Fibroblast of gingiva (primary cell): ENCODE measurements at places on chromosomes 4 and X.

DNA sequence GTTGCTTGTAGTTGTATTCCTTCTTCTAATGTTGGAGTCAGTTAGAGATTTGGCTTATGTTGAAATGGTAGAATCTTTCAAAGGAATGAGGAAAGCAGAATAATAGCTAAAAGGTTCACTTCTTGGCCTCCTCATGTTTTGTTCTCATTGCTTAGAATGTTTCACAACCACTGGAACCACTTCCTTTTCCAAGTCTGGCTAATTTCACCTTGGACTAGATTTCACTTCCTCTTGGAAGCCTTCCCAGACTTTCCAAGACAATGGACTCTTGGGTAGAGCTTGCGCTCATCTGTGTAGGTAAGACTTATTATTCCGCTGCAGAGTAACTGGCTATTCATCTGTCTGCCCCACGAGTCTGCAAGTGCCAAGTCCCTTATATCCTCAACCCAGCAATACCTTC, 8.3 kb downstream of the SPATA18 start:
- peak; percentile 78 for DNase-seq

DNA sequence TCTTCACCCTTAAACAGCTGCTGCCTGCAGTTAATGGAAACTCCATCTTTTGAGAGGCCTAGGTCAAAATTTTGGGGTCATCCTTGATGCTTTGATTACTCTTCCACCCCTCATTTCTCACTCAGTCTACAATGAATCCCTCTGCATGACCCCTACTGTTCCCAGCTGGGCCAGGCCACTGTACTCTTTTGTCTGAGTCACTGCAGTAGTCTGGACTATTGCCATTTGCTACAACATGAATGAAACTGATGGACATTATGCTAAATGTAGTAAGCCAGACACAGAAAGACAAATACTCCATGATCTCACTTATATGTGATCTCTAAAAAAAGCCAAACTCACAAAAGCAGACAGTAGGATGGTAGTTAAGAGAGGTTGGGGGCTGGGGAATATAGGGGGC, 28.3 kb downstream of the STK32B start:
- no peak for DNase-seq

- no peak for DNase-seq
These were observed 130.4 kb upstream of the CPEB2 start for GRCh38 chr4:14871676-14872430.

GRCh38 chr4:3426465-3427133, 15.2 kb upstream of the HGFAC start:
- no peak for DNase-seq

DNA sequence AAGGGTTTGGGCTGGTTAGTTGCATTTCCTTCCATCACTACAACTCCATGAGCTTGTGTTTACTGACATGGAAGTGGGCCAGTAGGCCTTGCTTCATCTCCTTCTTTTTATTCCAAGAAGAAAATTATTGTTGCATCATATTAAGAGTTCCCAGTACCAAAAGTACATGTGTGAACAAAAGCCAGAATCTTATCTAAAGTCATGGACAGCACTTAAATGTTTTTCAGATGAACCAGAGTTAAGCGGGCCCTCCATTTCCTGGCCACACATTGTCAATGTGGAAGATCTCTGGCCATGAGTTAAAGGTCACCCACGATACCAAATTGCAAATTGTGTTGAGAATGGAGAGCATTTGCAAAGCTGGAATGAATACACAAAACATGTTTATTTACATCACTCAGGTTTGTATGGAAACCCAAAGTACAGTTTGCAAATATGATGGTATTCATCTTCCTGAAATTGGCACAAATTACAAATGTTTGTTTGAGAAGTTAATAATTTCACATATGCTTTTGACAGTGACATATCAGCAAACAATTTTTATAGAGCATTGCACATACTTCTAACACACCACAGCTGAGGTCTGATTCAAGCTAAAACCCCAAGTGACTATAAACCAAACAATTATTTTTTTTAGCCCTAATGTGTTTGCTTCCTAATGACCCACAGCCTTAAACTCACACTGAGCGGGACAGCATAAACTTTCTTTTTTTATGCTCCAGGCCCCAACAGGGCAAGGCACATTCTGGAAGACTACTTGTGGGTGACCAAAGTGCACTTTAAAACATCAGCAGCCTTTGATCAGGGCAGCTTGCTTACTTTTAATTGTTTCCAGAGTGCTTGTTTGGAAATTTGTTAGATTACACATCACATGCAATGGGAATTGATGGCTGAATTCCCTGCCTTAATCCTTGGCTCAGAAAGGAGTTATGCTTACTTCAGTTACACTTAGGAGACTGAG, 502.9 kb upstream of the SLIT2 start:
- peak; percentile 93 for DNase-seq

DNA sequence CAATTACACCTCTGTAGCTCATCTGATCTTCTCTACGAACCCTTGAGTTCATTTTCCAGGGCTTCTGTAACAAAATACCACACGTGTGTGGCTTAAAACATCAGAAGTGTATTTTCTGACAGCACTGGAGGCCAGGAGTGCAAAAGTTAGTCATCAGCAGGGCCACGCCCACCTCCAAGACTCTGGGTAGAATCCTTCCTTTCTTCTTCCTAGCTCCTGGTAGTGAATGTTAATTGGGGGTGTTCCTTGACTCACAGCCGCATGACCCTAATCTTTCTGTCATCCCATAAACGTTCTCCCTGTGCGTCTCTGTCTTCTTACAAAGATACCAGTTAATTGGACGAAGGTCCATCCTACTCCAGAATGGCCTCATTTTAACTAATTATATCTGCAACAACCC, 115.0 kb downstream of the TRIML1 start:
- DNase-seq, result no peak

GRCh38 chrX:1134976-1135375, 77.5 kb downstream of the CRLF2 start:
- no peak for DNase-seq

DNA sequence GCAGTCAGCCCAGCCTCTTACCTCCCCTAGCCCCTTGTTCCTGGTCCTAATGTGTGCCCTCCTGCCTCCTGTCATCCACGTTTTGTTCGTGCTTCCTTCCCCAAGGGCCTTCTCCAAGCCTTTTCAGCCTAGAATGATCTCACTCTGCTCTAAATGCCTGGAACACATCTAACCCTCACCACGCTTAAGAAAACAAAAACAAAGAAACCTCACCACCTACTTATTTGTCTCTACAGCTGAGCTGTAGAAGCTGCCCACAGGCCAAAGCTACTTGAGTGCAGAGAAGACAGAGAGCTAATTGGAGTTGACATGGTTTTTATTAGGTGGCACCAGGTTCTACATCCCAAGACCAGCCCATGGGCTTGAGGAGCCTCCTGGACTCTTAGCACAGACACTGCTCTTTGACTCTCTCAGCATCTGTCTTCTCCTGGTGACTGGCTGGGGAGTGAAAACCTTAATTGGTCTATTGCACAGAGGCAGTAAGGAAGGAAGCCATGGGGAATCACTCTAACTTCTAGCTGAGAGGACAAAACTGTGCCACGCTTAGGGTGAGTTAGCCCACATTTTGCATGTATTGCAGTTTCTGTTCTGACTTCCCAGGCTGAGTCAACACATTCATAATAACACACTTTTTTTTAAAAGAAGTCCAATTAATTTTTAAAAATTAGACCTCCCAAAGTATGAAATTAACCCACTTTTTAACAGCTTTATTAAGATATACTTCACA, 52.3 kb upstream of the PDK3 start:
- no peak for DNase-seq
